ENCODE measurements at places on chromosomes 7 and 10.

DNA sequence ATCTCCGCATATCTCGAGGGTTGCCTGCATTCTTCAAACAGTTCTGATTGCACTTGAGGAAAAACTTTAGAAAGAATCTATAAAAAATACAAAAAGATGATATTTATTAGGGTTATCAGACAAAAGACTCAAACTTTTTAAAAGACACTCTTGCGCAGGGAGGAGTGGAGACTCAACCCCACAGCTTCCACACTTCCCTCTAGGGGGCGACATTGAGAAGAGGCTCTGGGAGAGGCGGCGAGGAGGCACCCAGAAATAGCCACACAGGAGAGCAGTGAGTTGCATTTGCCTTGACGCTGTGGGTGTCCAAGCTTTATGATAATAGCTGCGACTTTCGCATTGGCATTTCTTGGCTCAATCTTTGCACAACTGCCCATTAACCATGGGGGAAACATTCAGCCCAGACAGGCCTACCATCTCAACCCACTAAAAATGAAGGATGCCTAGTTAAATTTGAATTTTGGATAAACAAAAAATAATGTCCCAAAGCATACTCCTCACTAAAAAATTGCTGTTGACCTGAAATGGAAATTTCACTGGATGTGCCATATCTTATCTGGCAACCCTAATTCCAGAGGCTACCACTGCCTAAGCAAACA lies 86.2 kb downstream of the EBF3 start:
- DNase-seq, result no peak

DNA sequence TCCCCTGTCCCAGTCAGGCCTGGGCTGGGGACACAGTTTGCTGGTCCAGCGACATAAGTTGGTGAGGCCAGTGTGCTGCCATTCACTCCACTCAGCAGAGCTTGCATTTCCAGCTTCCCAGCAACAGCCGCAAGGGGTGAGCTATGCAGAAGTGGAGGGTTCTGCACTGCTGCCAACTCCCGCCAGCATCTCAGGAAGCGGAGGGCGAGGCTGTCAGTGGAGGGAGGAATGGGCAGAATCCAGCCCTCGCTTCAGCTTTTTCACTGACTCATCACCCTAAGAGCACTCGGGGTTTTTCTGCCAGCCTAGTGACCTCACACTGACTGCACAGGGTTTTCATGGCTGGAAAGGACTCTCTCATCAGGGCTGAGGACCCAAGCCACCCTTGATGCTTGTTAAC lies 625.1 kb upstream of the MKI67 start:
- no peak for DNase-seq

DNA sequence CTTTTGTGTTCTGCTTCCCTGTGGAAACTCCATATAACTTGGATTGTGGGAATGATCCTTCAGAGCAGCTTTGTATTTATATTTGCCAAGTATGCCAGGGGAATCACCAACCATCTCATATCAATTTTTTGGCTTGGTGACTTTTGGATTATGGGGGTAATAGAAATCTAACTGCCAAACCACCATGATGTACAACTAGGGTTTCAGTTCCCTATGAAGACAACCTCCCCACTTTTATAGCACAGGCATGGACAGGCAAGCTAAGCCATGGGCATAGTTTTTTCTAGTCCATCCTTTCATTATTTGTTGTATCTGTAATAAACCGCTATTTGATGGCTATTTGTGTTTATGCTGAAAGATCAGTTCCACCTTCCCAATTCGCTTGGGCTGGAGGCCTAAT lies 17.7 kb downstream of the NPY start:
- DNase-seq, result no peak

- no peak for DNase-seq
These were observed 180.9 kb downstream of the FAM107B start for GRCh38 chr10:14593806-14594205.

GRCh38 chr10:47008769-47009168 lies 97.5 kb downstream of the PTPN20 start:
- DNase-seq, result no peak

DNA sequence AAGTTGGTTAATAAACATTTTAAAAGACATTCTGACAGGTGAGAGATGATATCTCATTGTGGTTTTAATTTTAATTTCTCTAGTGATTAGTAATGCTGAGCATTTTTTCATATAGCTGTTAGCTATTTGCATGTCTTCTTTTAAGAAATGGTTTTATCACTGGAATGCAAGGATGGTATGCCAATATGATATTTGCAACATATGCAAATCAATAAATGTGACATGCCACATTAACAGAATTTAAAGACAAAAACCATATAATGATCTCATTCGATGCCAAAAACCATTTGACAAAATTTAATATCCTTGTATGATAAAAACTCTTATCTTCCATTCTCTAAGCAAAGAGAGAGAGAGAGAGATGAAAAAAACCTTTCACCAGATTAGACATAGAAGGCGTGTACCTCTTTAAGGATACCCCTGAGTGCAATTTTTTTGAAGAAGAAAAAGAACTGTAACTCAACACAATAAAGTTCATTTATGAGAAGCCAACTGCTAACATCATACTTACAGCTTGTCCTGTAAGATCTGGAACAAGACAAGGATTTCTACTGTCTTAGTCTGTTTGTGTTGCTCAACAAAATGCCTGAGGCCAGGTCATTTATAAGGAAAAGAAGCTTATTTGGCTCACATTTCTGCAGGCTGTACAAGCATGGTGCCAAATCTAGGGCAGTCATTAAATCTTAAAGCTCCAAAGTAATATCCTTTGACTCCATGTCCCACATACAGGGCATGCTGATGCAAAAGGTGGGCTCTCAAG lies 39.7 kb upstream of the ZMYND11 start:
- DNase-seq, result no peak

- DNase-seq, result no peak
These were observed 62.7 kb downstream of the CUZD1 start for GRCh38 chr10:122782911-122783310.

DNA sequence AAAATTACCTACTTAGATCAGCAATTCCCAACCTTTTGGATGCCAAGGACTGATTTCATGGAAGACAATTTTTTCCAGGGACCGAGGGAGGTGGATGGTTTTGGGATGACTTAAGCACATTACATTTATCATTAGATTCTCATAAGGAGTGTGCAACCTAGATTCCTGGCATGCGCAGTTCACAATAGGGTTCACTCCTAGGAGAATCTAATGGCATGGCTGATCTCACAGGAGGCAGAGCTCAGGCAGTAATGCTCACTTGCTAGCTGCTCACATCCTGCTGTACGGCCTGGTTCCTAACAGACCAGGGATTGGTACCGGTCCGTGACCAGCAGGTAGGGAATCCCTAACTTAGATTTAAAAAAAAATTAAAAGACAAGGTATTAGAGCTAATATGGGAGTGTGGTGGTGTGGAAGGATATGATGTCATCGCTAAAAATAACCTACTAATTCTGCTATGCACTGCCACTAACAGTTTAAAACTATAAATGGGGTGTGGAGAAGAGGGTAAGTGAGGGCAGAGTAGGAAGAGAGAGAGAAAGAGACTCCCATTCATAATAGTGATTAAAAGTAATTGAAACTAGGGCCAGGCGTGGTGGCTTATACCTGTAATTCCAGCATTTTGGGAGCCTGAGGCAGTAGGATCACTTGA lies 282.7 kb downstream of the BAMBI start:
- DNase-seq, result no peak

DNA sequence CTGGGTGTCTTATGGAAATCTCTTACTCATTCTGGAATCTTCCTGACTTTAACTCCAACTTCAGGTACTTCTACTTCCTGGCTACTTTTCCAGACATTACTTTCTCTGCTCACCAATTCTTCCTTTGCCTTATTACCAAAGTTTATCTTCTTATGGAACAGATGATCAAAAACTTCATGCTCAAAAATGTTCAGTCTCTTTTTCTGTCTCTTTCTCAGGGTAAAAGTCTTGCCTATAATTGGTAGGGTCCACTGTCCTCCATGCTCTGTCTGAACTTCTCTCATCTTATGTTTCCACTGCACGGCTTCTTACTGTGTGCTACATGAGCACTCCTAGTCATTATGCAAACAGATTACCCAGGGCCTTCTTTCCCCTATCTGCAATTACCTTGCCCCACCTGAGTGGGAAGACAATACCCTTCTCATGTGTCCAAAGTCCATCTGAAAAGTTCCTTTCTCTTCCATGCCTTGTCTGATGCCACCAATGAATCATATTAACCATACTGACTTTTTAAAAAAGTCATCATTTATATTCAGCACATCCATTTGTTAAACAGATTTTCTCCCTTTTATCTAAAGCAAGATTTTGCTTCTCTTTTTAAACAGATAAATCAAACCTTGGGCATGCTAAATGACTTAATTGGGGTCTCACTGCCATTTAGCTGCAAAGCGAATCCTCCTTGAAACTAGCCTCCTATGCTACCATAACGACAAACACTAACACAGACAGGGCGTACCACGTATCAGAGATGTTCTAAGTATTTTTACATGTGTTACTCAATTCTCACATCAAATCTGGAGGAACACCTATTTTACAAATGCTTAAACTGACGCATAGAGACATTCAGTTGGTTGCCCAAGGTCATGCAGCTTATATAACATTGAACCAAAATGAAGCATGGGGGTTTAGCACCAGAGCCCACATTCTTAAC lies 48.8 kb downstream of the SEMA3C start:
- DNase-seq, result no peak

DNA sequence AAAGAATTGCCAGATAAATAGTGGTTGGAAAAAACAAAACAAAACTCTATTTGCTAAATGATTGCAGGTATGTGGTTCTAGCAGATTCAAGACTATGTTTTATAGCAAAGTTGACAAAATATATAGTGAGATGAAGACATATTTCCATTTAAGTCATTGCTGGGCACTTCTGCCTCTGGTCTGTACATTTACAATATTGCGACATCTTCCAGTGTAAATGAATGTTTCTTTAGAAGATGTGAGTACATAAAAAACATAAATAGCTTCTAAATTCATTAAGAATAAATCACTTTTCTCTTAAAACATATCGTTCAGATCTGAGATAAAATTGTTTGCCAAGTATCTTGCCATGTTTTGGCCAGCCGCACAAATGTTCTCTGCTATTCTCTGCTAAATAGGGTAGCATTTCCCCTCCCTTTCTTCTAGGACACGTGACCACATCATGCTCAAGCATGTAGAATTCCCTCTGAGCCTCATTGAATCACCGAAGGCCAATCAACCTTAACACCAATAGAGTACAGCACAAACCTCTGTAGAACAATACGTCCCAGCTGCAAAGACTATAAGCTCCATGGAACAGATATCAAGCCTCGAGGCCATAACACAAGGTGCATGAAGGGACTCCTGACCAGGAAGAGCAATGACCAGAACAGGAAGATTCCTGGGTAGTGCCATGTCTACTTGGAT lies 1173.3 kb downstream of the GATA3 start:
- no peak for DNase-seq

GRCh38 chr10:3785851-3786271 lies 852 bp upstream of the KLF6 start:
- DNase-seq, result no peak

- DNase-seq, result no peak
These were observed 25.8 kb downstream of the AQP1 start for GRCh38 chr7:30937416-30937815.

- DNase-seq, result no peak
These were observed 1.4 kb downstream of the RBP3 start for GRCh38 chr10:47349516-47349915.

DNA sequence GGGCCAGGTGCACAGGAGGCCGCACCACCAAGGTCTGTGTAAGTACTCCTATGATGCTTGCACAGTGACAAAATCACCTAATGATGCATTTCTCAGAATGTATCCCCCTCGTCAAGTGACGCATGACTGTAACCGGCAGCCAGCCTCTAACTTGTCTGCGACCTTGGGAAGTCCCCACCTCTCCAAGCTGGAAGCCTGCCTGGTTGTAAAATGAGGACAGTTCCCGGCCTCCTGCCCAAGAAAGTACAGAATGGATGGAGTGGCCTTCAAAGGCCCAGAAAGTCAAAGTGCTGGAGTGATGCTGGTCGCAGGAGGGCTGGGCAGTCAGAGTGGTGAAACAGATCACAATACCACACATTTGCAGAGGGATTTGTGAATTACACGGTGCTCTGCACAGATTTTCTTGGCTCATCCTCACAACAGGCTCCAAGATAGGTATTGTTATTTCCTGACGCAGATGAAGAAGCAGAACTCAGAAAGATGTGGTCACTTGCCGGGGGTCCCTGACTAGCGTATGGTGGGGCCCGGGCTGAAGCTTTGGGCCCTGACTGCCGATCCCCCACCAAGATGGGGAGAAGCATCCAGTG lies 22.8 kb downstream of the SPOCK2 start:
- no peak for DNase-seq

GRCh38 chr10:72800000-72800740 lies 93.4 kb upstream of the OIT3 start:
- DNase-seq, result no peak

- DNase-seq, result no peak
These were observed 118.0 kb downstream of the OTUD1 start for GRCh38 chr10:23556727-23557440.

DNA sequence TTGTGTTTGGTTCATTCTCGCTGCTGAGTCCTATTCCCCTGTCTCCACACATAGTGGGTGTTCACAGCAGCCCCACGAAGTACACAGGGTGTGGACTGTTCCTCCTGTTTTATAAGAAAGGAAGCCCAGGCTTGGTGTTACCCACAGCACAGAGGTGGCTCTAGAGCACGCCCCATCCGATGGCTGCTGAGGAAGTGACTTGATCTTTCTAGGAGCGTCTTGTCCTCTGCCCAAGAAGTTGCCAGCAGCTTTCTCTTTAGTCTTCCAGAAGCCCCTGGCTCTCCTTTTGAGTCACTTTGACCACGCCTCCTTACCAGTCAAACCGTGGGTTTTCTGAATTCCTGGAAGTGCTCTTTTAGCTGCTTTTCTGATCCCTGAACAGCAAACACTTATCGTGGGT lies 94.0 kb downstream of the GRK5 start:
- DNase-seq, result peak; percentile 57

- no peak for DNase-seq
These were observed 274.7 kb downstream of the HDAC9 start for GRCh38 chr7:18770154-18770811.

DNA sequence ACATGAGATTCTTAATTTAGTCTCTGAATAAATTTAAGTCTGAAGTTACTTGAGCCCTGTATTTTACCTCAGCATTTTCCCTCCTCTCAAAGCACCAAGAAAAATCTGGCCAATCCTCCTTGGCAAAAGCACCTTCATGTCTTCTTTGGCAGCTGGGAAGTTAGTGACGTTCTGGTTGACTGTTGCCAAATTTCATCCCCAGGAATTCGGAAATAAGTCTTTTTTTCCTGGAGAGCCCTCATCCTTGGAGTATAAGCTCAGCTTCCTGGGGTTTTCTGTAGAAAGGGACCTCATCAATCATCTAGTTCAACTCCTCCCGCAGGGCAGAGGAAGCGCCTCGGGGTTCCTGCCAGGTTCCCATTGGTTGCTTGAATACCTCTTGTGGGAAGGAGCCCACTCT lies 377.6 kb downstream of the PHTF2 start:
- DNase-seq, result no peak

- DNase-seq, result no peak
These were observed 45.2 kb upstream of the SPOCK2 start for GRCh38 chr10:72133517-72133916.

Measured in stimulated activated CD8-positive, alpha-beta memory T cell treated with anti-CD3 and anti-CD28 coated beads, Interleukin-15, amount 100 ng/mL, for 48 hours (primary cell).